Activated naive CD4-positive, alpha-beta T cell treated with anti-CD3 and anti-CD28 coated beads, Interleukin-2, amount 10 ng/mL, durations not matched to agents 5 hours and 36 hours (primary cell): ENCODE measurements at places on chromosomes 1 and 21. TPM values are rescaled to one million over a fixed set of nuclear protein-coding genes. Genes with fewer than 3 reads are reported as not detected.

Gene OLIG1
- total RNA-seq: not detected

Gene IVL
- total RNA-seq: not detected

Gene RIPPLY3
- total RNA-seq: 0.14 TPM

Gene CD5L
- total RNA-seq: not detected

Gene RXFP4
- total RNA-seq: not detected
